ENCODE measurements at places on chromosomes 2 and 18.

DNA sequence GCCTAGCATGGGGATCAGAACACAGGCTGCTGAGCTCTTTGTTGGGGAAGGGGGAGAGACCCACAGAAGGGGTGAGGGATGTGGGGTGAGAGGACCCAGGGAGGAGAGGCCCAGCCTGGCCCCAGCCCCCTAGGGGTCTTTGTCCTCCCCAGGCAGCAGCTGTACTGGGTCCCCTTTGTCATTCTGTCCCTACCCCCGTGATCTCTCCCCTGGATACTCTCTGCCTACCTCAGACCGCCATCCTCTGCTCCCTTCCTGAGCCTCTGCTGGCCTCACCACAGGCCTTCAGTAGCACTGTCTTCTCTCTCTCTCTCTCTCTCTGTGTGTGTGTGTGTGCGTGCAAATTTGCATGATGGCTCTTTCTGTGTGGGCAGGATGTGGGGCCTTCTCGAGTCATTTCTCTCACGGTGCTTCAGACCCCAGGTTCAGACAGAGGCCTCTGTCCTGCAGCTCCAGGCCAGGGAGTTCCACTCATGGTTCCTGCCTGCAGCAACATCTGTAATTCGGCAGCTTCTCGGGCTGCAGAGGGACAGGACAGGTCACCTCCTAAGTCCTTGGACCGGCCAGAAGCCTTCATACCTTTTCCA is 1.4 kb downstream of the PSD4 start:
- DNase-seq: peak; percentile 44

- DNase-seq: no peak
Observed at GRCh38 chr2:100207411-100207885, 65.1 kb upstream of the AFF3 start.

GRCh38 chr18:27211569-27211968 is 26.5 kb upstream of the CHST9 start:
- DNase-seq: no peak

DNA sequence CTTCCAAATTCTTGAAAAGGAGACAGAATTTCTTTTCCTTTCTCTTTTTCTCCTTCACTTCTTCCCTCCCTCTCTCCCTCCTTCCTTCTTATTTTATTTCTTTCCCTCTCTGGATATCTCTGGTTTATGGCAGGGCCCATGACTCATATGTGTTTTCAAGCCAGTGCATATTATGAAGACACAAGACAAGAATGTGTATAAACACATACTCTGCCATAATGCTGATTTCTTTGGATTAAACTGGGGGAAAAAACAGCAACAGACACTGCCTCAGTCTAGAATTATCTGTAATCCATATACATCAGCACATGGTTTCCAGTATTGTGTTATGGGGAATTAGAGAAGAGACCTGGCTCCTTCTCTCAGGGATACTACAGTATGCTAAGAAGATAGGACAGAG is 82.8 kb upstream of the CPO start:
- DNase-seq: no peak

DNA sequence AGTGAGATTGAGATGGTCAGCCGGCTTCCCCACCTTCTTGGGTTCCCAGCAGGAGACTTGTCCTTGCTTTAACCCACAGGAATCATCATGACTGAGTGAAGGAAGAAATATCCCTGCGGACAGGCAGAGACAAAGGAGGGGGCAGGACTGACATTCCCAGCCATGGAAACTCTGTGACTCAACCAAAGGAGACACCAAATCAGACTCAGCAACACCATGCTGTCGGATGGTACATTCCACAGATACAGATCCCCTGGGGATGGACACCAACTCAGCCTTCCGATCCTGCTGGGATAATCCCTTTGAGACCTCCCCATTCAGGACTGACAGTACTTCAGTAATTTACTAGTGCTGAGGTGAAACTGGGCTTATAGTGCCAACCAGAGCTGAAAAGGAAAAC is 518.3 kb downstream of the XIRP2 start:
- DNase-seq: no peak

- DNase-seq: no peak
Observed at GRCh38 chr2:118431165-118431517, 342.9 kb downstream of the INSIG2 start.

DNA sequence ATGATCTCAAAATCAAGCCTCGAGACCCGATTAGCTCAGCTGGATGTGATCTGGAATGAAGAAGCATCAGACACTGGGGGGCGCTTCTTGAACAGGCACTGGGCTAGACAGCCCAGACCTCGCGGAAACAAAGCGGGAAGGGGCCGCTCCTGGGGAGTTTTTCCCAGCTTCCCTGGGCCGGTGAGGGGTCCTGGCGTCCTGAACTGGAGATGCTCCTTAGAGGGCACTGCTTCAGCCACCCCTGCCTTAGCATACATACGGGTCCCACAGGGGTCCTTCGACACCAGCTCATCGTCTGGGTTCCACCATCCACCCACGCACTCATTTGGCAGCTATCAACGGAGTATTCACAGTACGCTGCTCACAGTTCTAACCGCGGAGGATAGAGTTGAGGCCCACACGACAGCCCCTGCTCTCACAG is 146.7 kb downstream of the TSN start:
- DNase-seq: no peak

GRCh38 chr2:134155134-134155533 is 98.7 kb upstream of the MGAT5 start:
- no peak for DNase-seq

DNA sequence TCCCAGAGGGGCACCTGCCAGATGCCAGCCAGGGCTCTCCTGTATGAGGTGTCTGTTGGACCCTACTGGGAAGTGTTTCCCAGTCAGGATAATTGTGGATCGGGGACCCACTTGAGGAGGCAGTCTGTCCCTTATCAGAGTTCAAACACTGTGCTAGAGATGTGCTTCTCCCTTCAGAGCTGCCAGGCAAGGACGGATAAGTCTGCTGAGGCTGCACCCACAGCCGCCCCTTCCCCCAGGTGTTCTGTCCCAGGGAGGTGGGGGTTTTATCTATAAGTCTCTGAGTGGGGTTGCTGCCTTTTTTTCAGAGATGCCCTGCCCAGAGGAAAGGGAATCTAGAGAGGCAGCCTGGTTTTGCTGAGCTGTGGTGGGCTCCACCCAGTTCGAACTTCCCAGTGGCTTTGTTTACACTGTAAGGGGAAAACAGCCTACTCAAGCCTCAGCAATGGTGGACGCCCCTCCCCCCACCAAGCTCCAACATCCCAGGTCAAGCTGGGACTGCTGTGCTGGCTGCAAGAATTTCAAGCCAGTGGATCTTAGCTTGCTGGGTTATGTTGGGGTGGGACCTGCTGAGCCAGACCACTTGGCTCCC is 324.0 kb upstream of the SETBP1 start:
- DNase-seq: no peak

DNA sequence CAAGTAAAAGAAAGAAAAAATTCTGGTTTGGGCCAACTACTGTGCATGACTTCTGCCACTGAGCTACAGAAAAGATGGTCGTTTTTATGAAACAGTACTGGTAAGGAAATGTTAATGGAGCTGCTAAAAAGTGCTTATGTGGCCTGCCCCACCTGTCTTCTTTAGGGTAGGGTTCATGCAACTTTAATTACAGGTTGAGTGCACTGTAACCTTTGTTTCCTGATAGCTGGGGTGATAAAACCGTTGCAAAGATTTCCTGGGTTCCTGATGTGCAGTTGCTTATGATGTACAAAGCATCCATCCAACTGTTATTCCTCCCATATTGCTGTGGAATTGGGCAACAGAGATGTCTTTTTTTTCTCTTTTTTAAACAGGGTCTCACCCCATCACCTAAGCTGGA is 34.3 kb upstream of the PUM2 start:
- DNase-seq: no peak

- DNase-seq: no peak
Observed at GRCh38 chr18:60894254-60894945, 438.8 kb upstream of the CDH20 start.

- no peak for DNase-seq
Observed at GRCh38 chr18:2853926-2854664, 7.3 kb downstream of the EMILIN2 start.
